A673 (cell line): ENCODE measurements at places on chromosomes 12 and 14. TPM values are rescaled to one million over a fixed set of nuclear protein-coding genes. Genes with fewer than 3 reads are reported as not detected.

GRCh38 chr12:12398026-12398859 lies 41.4 kb downstream of the BORCS5 start:
- no peaks in the 10 kb centered on the region for H3K27me3 ChIP-seq
- peaks cover 6% of the 10 kb centered on the region for H3K4me1 ChIP-seq
- no peaks in the 10 kb centered on the region for H3K36me3 ChIP-seq
- DNase-seq: peak; percentile 28
- H3K27ac ChIP-seq: no peak overlapping the region

GRCh38 chr14:51928568-51928967 lies 60.8 kb upstream of the RTRAF start:
- no peaks in the 10 kb centered on the region for H3K4me1 ChIP-seq
- no peaks in the 10 kb centered on the region for H3K27me3 ChIP-seq
- DNase-seq: no peak
- no peak overlapping the region for H3K27ac ChIP-seq
- H3K4me3 ChIP-seq: no peak overlapping the region

GRCh38 chr12:69073035-69073434 lies 140.1 kb upstream of the CPM start:
- DNase-seq: no peak
- H3K4me3 ChIP-seq: no peak overlapping the region
- H3K36me3 ChIP-seq: no peaks in the 10 kb centered on the region
- no peak overlapping the region for H3K27ac ChIP-seq

The FERMT2 gene
- 38.3 and 48.0 TPM in 2 replicates for total RNA-seq

GRCh38 chr12:113149361-113150150 lies at the start of gene CFAP73:
CFAP73 (plus strand) TSS chr12:113149724; CDS start chr12:113149858, 134 bp downstream.
- peaks cover 17% of the 10 kb centered on the region for H3K4me1 ChIP-seq
- DNase-seq: peak; percentile 92
- H3K27ac ChIP-seq: no peak within 1 kb of the TSS
- H3K4me3 ChIP-seq: no peak within 1 kb of the TSS
- no peaks in the 10 kb centered on the region for H3K36me3 ChIP-seq

The KRT83 gene
- not detected in 2 replicates for total RNA-seq

The INHBE gene
- 0.62 and 0.94 TPM in 2 replicates for total RNA-seq

GRCh38 chr14:65206078-65206447 lies 103.7 kb upstream of the MAX start:
- no peaks in the 10 kb centered on the region for H3K36me3 ChIP-seq
- H3K4me3 ChIP-seq: no peak overlapping the region
- H3K4me1 ChIP-seq: peaks cover 1% of the 10 kb centered on the region
- no peak for DNase-seq
- H3K27ac ChIP-seq: no peak overlapping the region

The CEBPE gene
- not detected in 2 replicates for total RNA-seq

The OR6J1 gene
- total RNA-seq: not detected in 2 replicates

DNA sequence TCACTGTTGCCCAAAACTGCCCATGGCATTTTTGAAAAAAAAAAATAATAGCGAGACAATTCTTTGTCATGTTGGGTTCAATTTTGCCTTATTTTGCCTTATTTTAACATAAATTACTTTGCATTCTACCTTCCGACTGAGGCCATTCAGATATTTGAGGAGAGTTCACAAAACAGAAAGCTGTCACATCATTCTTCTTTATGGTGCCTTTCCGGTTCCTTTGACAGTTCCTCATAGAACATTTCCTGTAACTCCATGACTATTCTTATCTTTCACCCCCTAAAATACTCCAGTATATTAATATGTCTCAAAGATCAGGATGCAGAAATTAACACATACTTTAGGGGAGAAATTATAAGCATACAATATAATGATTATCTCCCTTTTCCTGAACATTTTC lies 476.7 kb downstream of the NOVA1 start:
- peak; percentile 94 for DNase-seq
- H3K27ac ChIP-seq: no peak overlapping the region
- no peaks in the 10 kb centered on the region for H3K36me3 ChIP-seq
- H3K4me3 ChIP-seq: no peak overlapping the region
- H3K4me1 ChIP-seq: peaks cover 32% of the 10 kb centered on the region
- no peaks in the 10 kb centered on the region for H3K27me3 ChIP-seq

The IL31 gene
- not detected in 2 replicates for total RNA-seq

DNA sequence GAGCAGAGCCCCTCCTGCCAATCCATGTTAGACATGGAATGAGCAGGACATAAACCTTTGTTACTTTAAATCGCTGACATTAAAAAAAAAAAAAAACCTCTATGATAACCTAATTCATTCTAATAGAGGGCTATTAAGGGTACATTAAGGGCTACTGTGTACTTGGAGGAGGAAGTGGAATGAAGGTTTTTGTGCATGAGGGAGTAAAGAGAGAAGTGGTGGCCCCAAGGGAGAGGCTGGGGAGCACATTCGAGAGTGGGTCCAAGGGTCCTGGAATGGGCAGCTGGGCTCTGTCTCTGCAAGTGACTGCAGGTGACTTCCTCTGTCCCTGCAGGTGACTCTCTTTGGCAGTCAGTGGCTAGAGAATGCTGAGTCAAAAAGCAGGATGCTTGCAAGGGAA lies 32.1 kb upstream of the PTGDR start:
- peaks cover 14% of the 10 kb centered on the region for H3K27me3 ChIP-seq
- no peaks in the 10 kb centered on the region for H3K36me3 ChIP-seq
- H3K4me1 ChIP-seq: no peaks in the 10 kb centered on the region
- H3K4me3 ChIP-seq: no peak overlapping the region
- no peak overlapping the region for H3K27ac ChIP-seq

DNA sequence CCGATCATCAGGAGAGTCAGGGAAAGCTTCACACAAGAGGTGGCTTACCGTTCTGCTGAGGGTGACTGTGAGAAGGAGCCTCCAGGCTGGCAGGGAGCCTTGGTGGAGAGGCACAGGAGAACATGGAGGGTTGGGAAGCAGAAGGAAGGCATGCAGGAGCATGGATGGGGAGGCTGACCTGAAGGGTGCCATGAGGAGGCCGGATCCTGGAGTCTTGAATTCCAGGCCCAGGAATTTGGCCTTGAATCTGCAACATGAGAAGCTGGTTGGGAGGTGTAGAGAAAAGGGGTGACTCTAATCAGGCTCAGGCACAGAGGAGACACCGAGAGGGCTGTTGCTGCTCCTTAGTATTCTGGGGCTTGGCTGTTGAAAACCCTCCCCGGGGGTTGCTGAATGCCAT lies 130.2 kb downstream of the PELI2 start:
- no peaks in the 10 kb centered on the region for H3K36me3 ChIP-seq
- peaks cover 11% of the 10 kb centered on the region for H3K4me1 ChIP-seq
- no peaks in the 10 kb centered on the region for H3K27me3 ChIP-seq

GRCh38 chr14:89262041-89262440 lies 155.0 kb downstream of the FOXN3 start:
- no peak overlapping the region for H3K27ac ChIP-seq
- no peaks in the 10 kb centered on the region for H3K4me1 ChIP-seq
- H3K27me3 ChIP-seq: no peaks in the 10 kb centered on the region
- H3K36me3 ChIP-seq: no peaks in the 10 kb centered on the region

GRCh38 chr12:121065345-121065744 lies 26.3 kb upstream of the OASL start:
- H3K36me3 ChIP-seq: no peaks in the 10 kb centered on the region
- H3K4me3 ChIP-seq: no peak overlapping the region
- no peaks in the 10 kb centered on the region for H3K27me3 ChIP-seq
- no peaks in the 10 kb centered on the region for H3K4me1 ChIP-seq
- no peak overlapping the region for H3K27ac ChIP-seq
- DNase-seq: no peak

The EIF4B gene
- total RNA-seq: 393 and 400 TPM in 2 replicates

DNA sequence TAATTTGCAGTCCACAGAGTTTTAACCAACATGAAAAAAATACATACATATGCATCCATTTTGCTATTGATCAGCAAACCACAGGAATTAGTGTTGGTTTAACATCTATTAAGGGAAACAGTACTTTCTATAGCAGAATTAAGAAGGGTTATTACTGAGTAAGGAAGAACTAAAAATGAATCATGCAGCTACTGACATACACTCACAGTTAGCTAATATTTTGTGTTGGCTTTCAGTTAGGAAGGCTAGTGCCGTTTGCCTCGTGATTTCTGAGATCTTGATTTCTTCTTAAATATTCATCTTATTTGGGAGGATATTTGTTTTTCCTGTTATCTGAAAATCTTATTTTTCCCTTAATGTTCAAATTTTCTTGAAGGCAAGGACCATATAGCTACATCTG lies 423.4 kb downstream of the NOVA1 start:
- H3K4me3 ChIP-seq: no peak overlapping the region
- H3K27ac ChIP-seq: no peak overlapping the region
- H3K4me1 ChIP-seq: no peaks in the 10 kb centered on the region
- no peaks in the 10 kb centered on the region for H3K27me3 ChIP-seq
- no peaks in the 10 kb centered on the region for H3K36me3 ChIP-seq

The KRT6A gene
- total RNA-seq: 0.24 TPM in 1 of 2 replicates, not detected in the other

GRCh38 chr14:38357557-38357956 lies 101.7 kb upstream of the CLEC14A start:
- DNase-seq: peak; percentile 80
- no peaks in the 10 kb centered on the region for H3K4me1 ChIP-seq
- H3K4me3 ChIP-seq: no peak overlapping the region
- no peaks in the 10 kb centered on the region for H3K27me3 ChIP-seq

The RNASE3 gene
- total RNA-seq: not detected in 2 replicates

DNA sequence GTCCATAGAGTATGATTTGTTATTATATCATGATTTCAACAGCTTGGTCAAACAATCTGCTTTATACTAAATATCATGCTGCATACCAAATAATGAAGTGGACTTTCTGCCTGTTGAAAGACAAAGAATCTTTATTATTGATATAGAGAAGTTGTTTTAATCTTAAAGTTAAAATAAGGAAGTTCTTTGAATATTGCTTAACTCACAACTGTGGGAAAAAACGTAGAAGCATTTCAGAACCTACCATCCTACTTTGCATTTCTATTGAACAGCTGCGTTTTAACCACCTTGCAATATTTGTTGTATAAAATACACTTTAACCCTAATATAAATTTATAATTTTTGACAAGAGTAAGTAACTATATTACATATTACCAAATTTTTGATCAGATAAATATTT lies 22.9 kb upstream of the ARL1 start:
- H3K4me3 ChIP-seq: no peak overlapping the region
- DNase-seq: no peak
- H3K4me1 ChIP-seq: no peaks in the 10 kb centered on the region
- H3K27ac ChIP-seq: no peak overlapping the region
- H3K36me3 ChIP-seq: no peaks in the 10 kb centered on the region

GRCh38 chr12:121227294-121227693 lies 17.4 kb downstream of the P2RX4 start:
- no peak for DNase-seq
- no peaks in the 10 kb centered on the region for H3K27me3 ChIP-seq
- no peak overlapping the region for H3K27ac ChIP-seq
- no peaks in the 10 kb centered on the region for H3K36me3 ChIP-seq
- no peak overlapping the region for H3K4me3 ChIP-seq

The CLBA1 gene
- 14.3 and 14.6 TPM in 2 replicates for total RNA-seq

The GPR135 gene
- total RNA-seq: 2.3 and 3.4 TPM in 2 replicates

The ARHGAP9 gene
- 0.52 and 0.87 TPM in 2 replicates for total RNA-seq

DNA sequence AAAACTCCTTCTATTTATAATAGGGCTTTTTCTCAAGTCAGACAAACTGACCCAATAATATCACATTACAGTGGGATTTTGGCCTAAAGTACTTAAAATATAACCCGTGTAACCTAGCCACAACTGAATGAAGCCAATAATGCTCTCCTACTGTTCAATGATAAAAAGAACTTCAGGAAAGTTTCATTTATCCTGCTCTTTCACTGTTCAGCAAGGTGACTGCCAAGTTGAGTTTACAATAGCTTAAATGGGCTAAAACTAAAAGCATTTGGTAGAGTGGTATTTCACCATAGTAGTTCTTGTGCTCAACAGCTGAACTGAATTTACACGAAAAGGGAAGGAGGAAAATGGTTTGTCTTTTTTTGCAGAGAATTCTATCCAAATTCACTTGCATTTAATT lies 49.8 kb downstream of the CNTN1 start:
- H3K27me3 ChIP-seq: no peaks in the 10 kb centered on the region
- no peak for DNase-seq
- H3K4me1 ChIP-seq: no peaks in the 10 kb centered on the region
- H3K36me3 ChIP-seq: no peaks in the 10 kb centered on the region
